ENCODE measurements at places on chromosomes 7 and 10.

DNA sequence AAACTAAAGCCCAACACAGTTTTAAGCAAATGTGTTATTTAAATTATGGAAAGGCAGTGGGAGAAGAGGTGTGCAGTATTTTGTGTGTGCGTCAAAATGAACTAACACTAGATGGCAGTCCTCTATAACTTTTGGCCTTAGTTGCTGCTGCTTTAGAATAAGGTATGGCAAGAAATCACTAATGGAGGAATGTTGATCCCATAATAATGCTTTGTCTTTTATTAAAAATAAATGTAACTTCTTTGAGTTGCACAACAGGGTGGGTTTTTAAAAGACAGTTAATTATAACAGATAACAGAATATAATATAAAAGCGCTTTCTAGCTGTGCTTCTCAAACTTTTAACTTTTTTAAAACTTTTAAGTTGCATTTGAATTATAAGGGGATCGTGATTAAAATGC, 56.4 kb downstream of the BBS9 start:
- no peak for DNase-seq

- DNase-seq: no peak
Observed at GRCh38 chr10:1964476-1964875, 227.2 kb upstream of the ADARB2 start.

- DNase-seq: no peak
Observed at GRCh38 chr7:142511374-142511773, 237.9 kb upstream of the PRSS1 start.

DNA sequence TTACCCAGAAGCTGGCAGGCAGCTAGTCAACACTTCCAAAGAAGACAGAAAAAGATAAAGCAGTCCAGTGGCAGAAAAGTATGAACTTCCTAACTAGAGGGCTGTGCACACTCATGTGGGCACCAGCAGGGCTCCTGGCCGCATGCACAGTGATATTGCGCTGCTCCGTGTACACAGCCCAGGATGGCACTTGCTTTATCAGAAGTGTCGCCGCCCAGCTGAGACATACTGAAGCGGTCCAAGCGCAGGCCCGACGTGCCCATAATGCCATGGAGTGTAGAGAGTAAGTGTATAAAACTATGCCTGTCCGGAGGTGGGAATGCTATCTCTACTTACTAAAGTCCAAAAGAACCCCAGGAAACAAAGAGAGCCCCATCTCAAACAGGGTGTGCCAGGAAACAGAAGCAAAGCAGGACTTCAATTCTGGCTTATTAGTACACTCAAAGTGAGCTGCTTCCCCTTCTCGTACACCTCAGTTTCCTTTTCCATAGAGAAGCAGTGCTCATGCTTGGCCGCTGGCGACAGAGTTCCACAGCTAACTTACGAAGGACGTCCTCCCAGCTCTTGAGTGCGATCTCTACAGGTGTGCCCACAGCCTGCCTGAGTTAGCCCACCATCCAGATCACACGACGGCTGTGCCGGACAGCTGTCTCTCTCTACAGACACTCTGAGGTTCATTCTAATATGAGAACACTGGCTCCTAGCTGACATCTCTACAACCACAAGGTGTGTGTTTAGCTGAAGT, 234.3 kb downstream of the COBL start:
- DNase-seq: no peak

GRCh38 chr10:60916025-60916424, 28.0 kb downstream of the RHOBTB1 start:
- no peak for DNase-seq

DNA sequence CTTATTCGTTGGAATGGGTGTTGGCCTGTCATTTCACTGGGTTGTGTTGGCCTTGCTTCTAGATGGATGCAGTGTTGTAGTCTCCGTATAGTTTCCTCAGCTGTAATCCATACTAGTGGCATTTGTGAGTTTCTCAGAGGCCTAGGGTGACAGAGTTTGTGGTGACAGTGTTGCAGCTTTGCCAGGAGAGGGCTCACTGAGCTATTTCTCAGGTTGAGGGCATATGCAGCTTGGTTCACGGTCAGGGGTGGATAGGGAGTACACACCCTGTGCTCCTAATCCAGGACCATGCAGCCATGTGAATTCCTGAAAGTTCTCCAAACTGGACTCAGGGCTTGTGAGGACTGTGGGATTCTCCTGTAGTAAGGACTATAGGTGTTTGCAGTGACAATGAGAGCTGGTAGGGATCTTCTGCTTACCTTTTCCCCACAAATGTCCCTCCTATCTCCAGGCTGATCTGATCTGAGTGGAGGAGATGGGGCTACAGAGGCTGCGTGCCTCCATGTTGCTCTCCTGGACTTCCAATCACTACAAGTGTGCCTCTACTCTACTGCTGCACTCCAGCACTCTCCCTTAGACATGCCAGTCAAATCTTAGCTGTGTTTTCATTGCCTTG, 229.0 kb downstream of the STK31 start:
- DNase-seq: peak; percentile 14

GRCh38 chr10:17831341-17831740, 22.2 kb downstream of the MRC1 start:
- no peak for DNase-seq

- DNase-seq: no peak
Observed at GRCh38 chr7:68694656-68695055, 903.6 kb upstream of the AUTS2 start.

GRCh38 chr10:44032216-44032615, 352.7 kb downstream of the CXCL12 start:
- DNase-seq: no peak

- no peak for DNase-seq
Observed at GRCh38 chr10:105559333-105560097, 918.4 kb downstream of the SORCS3 start.

DNA sequence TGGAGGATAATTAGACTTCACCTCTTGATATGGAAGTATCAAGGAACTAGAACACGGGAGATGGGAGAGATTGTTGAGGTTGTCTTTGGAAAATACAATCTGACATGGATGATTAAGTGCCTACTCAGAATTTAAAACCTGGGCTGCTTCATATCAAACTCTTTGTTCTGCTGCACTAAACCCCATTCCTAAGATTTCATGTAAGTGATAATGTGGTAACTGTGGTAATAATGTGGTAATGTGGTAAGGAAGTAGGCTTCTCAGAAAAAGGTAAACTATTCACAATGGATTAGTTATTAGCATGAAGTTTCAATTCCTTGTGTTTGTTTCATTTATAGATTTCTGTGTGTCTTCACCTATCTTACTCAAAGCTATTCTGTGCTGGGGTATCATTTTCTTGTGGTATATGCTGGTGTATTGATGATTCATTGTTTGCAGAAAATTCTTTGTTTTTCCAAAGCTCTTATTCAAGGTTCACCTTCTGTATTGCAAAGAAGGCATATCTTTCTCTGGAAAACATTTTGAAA, 129.9 kb upstream of the TAC1 start:
- no peak for DNase-seq

DNA sequence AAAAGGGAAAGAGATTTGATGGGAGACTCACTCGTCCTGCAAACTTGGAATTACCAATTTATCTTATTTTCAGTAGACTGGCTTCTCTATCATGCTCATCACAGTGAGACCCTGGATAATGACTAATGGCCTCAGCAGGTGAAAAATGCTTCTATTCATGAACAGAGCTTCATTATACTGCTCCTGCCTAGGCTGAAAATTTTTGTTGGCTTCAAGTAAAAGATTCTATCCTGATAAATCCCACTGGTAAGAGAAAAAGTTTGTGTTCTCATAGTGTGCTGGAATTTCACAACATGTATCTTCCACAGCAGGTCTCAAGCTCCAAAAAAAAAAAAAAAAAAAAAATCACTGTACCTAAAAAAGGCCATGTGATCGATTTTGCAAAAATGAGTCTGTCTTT, 329.3 kb upstream of the FZD8 start:
- no peak for DNase-seq

Data from NCI-H1930 (cell line).